MM.1S (cell line): ENCODE measurements at places on chromosomes 6 and 20.

- DNase-seq: no peak
Measured at GRCh38 chr6:30459145-30459544, 30.2 kb upstream of the HLA-E start.

GRCh38 chr6:16727996-16728395, 33.3 kb downstream of the ATXN1 start:
- DNase-seq: no peak

DNA sequence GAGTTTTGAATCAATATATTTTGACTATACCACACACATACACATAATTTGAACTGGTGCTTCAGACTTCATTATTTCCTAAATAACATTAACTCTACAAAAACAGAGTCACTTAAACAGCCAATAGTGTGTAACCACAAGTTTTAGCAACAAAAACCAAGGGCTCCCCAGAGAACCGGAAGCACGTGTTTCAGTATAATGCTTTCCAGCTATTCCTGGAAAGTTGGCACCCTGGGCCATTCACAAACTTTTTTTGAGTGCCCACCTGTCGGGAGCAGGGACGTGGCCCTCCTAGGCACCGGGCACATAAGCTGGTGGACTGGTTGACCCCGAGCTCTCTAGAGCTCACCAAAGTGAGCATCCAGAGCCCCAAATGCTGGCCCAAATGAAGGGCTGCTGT, 1.9 kb upstream of the SLC35D3 start:
- no peak for DNase-seq

- DNase-seq: peak; percentile 20
Measured at GRCh38 chr20:2751878-2752566, 48.4 kb downstream of the CPXM1 start.

DNA sequence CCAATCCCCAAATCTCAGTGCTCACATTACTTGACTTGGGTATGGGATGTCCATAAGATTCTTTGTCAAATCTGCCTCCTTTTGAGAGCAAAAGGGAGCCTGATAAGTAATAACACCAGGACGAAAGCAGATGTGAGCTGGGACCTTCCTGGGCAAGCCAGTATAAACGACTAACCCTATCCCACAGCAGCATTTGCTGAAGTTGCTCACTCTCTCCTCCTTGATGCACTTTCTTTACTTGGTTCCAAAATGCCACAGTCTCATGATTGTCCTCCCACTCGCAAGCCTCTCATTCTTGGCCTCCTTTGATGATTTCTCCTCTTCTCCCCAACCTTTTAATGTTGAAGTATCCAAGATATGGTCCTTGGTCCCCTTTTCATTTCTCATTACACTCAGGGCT, 44.7 kb upstream of the TAGAP start:
- DNase-seq: no peak
